Bladder microvascular endothelial cell (primary cell): ENCODE measurements at places on chromosomes 12 and 14. TPM values are rescaled to one million over a fixed set of nuclear protein-coding genes. Genes with fewer than 3 reads are reported as not detected.

The TEX22 gene
- under 0.01 and 0.06 TPM in 2 replicates for total RNA-seq

The TC2N gene
- 0.16 and 3.3 TPM in 2 replicates for total RNA-seq

The NANOG gene
- total RNA-seq: not detected in 2 replicates

The LRCOL1 gene
- 2.5 TPM in 1 of 2 replicates, not detected in the other for total RNA-seq

The SDS gene
- not detected in 2 replicates for total RNA-seq

The KRT6C gene
- total RNA-seq: not detected in 2 replicates

The CFAP251 gene
- total RNA-seq: 1.1 and 5.9 TPM in 2 replicates

The OVCH1 gene
- total RNA-seq: not detected in 2 replicates

The SERPINA3 gene
- 0.16 and 0.19 TPM in 2 replicates for total RNA-seq

The B4GALNT1 gene
- total RNA-seq: under 0.01 and 0.06 TPM in 2 replicates

The SVOP gene
- total RNA-seq: not detected in 2 replicates

The NXPH4 gene
- under 0.01 TPM in 1 of 2 replicates, not detected in the other for total RNA-seq

The MCRS1 gene
- 52.9 and 55.5 TPM in 2 replicates for total RNA-seq

The CLEC2A gene
- not detected in 2 replicates for total RNA-seq

The WSCD2 gene
- total RNA-seq: not detected in 2 replicates

The ISCU gene
- 82.6 and 115 TPM in 2 replicates for total RNA-seq

The USP30 gene
- total RNA-seq: 4.0 and 4.7 TPM in 2 replicates

The SLC5A8 gene
- not detected in 2 replicates for total RNA-seq

The TAS2R7 gene
- not detected in 2 replicates for total RNA-seq

The OSBPL8 gene
- 28.0 and 67.8 TPM in 2 replicates for total RNA-seq

The FAM181A gene
- total RNA-seq: not detected in 2 replicates

The COQ10A gene
- total RNA-seq: 4.5 and 7.7 TPM in 2 replicates

The SOX5 gene
- under 0.01 and 0.25 TPM in 2 replicates for total RNA-seq

The TMED8 gene
- total RNA-seq: 5.7 and 12.5 TPM in 2 replicates

The PIANP gene
- total RNA-seq: not detected in 2 replicates

The GPR68 gene
- total RNA-seq: 1.5 and 1.6 TPM in 2 replicates
